Lung (tissue), 17 donors: ENCODE measurements at places on chromosomes 1 and 21. TPM values are rescaled to one million over a fixed set of nuclear protein-coding genes. Genes with fewer than 3 reads are reported as not detected.

RASAL2 gene
- total RNA-seq, result 26.3 TPM

BTG3 gene
- total RNA-seq, result 120 TPM

PLA2G2C gene
- total RNA-seq, result not detected

INAVA gene
- 11.3 TPM for total RNA-seq

FAM3B gene
- total RNA-seq, result 6.7 TPM

MROH9 gene
- total RNA-seq, result 3.5 TPM

UBE2U gene
- not detected for total RNA-seq

TNFRSF9 gene
- 0.65 TPM for total RNA-seq

CFAP107 gene
- 8.5 TPM for total RNA-seq

ECM1 gene
- 1.2 TPM for total RNA-seq

RHBDL2 gene
- 1.3 TPM for total RNA-seq

SRSF4 gene
- total RNA-seq, result 66.2 TPM

TRIM46 gene
- total RNA-seq, result 0.71 TPM

CZIB gene
- 52.3 TPM for total RNA-seq

FAM72D gene
- 0.52 TPM for total RNA-seq

MTARC1 gene
- total RNA-seq, result 19.2 TPM

ADAM30 gene
- not detected for total RNA-seq

RNPC3 gene
- 21.6 TPM for total RNA-seq

KRTAP25-1 gene
- not detected for total RNA-seq
